ENCODE measurements at places on chromosomes 11 and 22.

DNA sequence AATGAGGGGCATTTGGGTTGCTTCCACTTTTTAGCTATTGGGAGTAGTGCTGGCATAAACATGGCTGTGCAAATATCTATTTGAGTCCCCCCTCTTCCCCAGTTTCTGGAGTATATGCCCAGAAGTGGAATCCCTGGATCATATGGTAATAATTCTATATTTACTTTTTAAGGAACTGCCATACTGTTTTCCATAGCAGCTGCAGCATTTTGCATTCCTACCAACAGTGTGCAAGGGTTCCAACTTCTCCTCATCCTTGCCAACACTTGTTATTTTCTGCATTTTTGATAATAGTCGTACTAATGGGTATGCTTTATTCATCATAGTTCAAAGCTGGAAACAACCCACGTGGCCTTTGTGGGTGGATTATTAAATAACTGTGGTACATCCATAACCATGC is 883.5 kb downstream of the TBC1D22A start:
- DNase-seq = no peak

DNA sequence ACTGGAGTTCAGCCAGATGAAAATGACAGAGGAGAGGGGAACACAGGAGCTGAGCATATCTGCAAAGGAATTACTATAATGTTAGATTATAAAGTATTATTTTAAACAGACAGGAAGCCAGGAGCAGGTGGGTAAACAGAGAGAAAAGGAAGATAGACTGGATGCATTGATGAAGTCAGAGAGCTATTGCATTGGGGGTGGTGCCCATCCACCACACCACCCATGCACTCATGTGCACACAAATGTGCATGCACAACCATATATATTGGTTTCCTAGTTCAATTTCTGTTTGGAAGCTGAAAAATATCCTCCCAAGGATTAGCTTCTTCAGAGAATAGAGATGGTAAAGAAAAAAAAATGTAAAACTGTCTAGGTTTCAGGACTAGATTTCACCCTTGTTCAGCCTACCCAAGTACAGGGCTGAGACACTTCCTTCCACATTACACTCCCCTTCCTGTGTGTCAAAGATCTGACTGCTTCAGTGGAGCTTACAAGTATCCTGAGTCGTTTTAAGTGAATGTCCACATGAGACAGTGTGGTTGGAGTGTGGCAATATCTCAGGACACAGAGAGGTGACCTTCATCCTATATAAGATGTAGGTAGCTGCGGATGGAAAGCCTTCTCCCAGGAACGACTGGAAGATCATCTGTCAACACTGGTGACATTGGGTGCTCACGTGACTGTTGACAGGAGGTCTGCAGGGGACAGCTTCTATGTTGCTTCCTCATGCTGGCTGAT is 12.2 kb upstream of the SMPD1 start:
- no peak for DNase-seq

GRCh38 chr11:104843150-104843836 is 55.0 kb downstream of the CASP12 start:
- DNase-seq = no peak

DNA sequence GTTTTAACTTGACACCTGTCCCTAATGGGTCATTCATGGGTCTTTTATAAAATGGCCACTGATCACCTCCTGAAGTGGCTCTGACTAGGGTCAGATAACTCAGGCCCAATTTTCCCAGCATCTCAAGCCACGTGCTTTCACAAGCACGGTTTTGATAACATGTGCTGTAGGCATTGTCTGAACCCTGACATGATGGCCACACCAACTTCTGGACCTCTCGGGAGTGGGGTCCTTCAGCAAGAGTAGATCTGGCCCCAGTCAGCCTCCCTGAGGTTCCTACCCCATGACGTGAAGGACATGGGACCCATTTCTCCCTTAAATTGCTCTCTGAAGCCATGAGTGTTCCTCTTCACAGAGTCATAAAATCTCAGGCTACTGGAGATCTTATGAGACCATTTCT is 60.4 kb upstream of the CCND1 start:
- no peak for DNase-seq

DNA sequence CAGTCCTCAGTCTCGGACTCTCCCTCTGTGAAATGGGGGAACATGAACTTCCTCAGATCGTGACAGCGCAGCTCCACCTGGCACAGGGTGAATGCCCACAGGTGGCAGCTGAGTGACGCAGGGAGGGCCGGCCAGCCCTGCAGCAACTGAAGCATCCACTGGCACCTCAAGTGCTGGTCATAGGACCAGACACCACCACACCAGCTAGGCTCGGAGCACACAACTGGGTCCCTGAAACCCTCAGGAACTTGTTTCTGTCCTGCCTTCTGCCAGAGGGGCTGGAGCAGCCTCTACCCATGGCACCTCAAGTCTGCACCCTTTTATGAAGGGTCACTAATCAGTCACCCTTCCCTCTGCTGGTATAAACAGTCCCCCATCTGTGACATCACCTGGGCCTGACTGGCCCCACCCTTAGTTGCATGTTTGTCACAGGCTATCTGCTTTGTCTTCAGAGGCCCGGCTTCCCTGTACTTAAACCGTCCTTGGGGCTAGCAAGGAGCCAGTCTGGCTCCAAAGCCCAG is 7.4 kb upstream of the CDC42BPG start:
- DNase-seq = peak; percentile 48

GRCh38 chr11:9251311-9251710 is 13.8 kb downstream of the DENND5A start:
- no peak for DNase-seq

DNA sequence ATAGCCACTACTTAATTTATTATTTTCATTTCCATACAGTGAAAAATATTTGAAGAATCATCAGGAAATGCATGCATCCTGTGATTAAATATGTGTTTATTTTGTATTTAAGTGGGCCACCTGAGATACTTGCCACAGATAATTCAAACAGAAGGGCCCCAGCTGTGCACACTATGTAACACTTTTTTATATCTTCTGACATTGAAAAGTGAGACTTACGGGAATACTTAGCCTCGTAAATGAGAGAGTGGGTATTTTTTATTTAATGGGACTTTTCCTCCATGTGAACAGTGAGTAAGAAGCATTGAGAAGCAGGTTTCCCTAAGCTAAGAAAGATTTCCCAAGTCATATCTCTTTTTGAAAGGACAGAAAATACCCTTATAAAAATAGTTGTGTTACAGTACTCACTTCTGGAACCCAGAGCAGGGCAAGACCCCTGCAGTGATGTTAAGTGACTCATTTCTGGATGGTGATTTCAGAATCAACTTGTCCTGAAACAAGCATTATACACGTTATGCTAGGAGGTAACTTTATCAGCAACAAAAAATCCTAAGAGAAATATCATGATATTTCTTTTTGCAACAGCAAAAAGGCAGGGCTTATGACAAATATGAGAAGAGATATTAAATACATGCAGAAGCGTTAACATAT is 478.1 kb upstream of the CHORDC1 start:
- no peak for DNase-seq

GRCh38 chr22:24424901-24425775 is 2.3 kb upstream of the ADORA2A start:
- no peak for DNase-seq

GRCh38 chr22:41478891-41479521 is 10.1 kb downstream of the ACO2 start:
- no peak for DNase-seq

GRCh38 chr22:39242595-39243438 is 2.0 kb downstream of the PDGFB start:
- DNase-seq = peak; percentile 60

GRCh38 chr11:11482730-11483129 is 129.7 kb upstream of the CSNK2A3 start:
- no peak for DNase-seq

DNA sequence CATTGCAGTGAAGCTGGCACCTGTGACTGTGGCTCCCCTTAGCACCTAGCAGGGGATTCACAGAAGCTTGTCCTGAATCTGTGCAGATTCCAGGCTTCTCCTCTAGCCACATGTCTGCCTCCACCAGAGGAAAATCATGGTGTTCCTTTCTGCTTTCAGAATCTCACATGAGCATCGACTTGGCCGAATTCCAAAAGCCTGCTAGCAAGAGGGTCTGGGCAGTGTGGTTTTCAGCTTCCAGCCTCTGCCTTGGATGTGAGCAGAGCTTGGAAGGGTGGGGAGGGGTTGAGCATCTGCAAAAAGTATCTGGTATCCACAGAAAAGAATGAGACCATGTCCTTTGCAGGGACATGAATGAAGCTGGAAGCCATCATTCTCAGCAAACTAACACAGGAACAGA is 911.1 kb downstream of the TBC1D22A start:
- DNase-seq = no peak

GRCh38 chr11:103682318-103683184 is 353.9 kb upstream of the DDI1 start:
- peak; percentile 32 for DNase-seq

DNA sequence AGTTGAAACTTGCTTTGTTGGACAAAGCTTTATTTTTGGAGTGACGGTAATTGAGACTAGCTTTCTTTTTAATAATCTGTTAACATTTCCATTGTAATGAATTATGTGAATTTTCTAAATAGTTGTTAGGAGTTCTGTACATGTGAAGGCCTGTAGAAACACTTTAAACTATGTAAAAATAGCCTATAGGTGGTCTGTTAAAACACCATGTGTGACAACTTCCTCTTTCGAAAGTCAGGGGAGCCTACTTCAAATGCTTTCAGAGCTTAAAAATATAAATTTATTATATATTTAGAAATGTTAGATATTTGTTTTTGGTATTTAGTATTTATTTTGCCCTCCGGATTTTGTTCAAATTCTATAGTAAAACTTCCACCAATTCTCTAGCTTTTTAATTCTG is 28.7 kb downstream of the DDIAS start:
- DNase-seq = no peak

- DNase-seq = no peak
Observed at GRCh38 chr11:92329137-92329536, 104.5 kb downstream of the FAT3 start.

DNA sequence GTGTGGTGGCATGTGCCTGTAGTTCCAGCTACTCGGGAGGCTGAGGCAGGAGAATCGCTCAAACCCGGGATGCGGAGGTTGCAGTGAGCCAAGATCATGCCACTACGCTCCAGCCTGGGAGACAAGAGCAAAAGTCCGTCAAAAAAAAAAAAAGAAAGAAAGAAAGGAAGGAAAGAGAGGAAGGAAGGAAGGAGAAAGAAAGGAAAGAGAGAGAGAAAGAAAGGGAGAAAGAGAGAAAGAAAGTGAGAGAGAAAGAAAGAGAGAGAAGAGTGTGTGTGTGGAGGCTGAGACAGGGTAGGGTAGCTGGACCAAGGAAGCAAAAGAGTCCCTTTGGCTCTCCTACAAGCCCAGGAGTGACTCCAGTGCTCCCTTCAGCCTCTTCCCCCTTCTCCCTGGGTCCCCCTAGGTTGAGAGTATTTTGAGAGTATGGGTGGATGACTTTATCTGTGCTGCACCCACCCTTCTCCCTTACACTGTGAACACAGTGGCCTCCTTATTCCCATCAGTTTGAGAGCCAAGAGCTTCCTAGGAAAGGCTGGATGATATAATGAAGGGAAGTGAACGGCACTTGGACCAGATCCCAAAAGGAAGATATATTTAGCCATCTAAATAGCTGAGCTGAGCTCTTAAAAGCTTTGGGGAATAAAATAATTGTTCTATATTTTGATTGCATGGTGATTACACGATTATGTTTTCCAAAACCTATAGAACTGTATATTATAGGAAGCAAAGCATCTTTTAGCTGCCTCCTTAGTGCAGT is 9.5 kb upstream of the DENND5A start:
- DNase-seq = no peak

DNA sequence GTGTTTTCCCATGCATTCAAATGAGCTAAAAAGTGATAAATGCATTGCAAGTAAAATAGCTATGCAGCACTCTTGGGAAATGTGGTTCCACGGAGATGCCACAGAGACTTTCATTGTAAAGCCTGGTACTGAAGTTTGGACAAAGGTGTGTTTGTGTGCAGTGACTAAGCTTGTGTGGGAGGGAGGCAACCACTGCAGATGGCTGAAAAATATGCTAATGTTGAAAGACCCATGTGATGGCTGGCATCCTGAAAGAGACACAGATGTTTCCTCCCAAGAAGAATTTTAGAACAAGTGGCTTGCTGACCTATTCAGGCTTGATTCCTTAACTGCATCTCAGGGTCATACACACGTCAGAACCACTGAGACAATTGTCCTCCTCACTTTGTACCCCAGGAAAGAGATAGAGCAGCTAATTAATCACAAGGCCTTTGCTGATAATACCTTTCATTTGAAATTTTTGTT is 73.8 kb downstream of the FAM76B start:
- no peak for DNase-seq

DNA sequence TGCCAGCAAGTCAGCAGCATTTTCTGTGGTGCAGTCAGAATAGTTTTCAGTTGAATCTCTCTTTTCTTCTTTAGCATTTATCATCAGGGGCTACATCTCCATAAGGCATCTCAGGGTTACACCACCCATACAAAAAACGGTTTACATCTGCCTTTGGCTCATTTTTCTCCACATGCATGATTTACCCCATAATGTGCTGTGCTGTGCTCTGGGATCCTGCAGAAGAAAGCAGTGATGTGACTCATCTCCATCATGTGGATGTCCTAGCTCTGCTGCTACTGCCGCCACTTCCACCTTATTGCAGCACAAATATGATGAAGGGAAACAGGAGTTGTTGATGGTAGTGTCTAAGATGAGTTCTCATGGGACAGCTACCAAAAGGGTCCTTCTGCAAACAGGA is 30.0 kb upstream of the CCDC179 start:
- no peak for DNase-seq

GRCh38 chr11:114079511-114080065 is 20.1 kb downstream of the ZBTB16 start:
- DNase-seq = no peak

GRCh38 chr11:3795131-3796001 is 2.0 kb downstream of the NUP98 start:
- peak; percentile 3 for DNase-seq

DNA sequence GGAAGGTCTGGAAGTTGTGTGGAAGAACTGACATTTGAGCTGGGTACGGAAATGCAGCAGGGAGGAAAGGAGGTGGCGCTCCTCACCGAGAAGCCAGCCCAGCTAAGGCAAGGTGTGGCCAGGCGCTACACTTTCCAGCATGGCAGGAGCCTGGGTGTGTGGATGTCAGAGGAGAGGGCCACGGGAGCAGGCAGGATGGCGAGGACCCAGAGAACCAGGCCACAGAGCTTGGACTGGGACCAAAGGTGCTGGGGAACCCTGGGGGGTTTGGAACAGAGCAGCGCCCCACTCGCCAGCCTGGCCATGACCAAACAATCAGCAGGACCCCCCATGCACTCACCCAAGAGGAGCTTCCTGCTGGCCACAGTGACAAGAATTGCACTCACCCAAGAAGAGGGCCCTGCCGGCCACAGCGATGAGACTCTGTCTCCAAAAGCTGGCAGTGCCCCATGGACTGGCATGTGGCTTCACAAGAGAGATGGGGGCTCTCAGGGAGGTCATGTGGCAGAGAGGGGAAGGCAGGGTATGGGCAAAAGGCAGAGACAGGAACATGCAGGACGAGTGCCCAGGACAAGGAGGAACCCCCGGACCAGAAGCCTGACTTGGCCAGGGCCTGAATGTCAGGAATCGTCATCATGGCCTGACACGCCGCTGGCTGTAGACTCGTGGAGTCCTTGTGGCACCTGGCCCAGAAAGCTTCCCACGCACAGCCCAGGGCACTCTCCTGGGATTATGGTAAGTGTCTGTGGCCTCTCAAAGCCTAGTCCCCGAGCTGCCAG is 45.4 kb downstream of the IGF2 start:
- no peak for DNase-seq

GRCh38 chr22:27240298-27241075 is 561.1 kb downstream of the MN1 start:
- DNase-seq = no peak
